ENCODE measurements at places on chromosomes 6 and 20.

DNA sequence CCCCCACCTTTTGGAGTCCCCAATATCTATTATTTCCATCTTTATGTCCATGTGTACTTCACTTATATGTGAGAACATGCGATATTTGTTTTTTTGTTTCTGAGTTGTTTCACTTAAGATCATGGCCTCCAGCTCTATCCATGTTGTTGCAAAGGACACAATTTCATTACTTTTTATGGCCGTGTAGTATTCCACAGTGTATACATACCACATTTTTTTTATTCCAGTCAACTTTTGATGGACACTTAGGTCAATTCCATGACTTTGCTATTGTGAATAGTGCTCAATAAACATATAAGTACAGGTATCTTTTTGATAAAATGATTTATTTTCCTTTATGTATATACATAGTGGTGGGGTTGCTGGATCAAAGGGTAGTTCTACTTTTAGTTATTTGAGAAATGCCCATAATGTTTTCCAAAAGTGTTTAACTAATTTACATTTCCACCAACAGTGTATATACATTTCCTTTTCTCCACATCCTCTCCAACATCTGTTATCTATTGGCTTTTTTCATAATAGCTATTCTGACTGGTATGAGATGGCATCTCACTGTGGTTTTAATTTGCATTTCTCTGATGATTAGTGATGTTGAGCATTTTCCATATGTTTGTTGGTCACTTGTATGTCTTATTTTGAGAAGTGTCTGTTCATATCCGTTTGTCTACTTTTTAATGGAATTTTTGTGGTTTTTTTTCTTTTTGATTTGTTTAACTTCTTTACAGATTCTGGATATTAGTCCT is 34.0 kb upstream of the COL10A1 start:
- DNase-seq: no peak

GRCh38 chr6:104606361-104606760 is 253.4 kb downstream of the HACE1 start:
- no peak for DNase-seq

DNA sequence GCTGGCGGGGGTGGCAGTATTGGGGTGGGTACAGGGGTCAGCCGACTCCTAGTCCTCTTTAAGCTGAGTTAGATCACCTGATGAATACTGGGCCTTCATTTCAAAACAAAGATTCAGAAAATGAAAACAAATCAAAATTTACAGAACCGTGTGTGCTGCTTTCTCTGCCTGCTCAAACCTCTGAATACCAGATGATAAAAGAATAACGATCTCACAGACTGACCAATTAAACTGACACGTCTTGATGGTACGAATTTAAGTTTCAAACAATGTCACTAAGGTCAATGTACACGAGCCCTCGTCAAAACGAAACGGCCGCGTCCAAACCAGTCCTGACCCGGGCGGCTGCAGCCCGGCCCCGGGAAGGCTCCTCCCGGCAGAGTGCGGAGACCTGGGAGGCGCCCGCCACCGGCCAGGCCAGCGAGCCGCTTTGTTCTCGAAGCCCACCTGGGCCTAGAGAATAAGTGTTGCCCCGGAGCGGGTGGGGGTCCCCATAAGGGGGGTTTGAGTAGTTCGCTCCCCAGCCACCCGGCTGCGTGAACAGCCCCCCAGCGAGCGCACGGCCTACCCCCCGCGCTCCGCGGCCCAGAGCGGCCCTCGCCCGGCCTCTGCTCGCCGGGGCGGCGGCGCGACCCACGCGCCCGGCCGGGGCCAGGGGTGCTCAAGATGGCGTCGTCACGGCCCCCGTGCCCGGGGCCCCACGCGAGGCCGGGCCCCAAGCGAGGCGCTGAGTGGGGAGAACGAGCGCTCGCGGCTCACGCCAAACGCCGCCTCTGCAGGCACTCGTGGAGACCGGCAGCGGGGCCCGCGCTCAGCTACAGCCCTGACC is 728 bp downstream of the PSMA7 start:
- peak; percentile 34 for DNase-seq

DNA sequence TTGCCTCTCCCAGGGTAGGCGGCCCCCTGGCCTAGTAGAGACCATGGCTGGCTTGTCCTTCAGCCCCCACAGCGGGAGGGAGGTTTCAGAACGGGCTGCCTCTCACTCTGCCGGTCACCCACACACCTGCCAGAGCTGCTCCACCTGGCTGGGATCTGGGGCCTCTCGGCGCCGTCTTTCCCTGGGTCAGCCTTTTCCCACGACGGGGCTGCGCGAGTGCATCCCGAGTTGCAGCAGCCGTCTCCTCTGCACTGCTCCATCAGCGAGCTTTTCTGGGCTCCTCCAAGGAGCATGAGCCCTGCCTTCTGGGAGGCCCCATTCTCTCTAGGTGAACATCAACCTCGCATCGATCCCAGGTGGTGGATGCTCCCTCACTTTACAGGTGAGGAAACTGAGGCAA is 15.9 kb upstream of the SPDEF start:
- no peak for DNase-seq

DNA sequence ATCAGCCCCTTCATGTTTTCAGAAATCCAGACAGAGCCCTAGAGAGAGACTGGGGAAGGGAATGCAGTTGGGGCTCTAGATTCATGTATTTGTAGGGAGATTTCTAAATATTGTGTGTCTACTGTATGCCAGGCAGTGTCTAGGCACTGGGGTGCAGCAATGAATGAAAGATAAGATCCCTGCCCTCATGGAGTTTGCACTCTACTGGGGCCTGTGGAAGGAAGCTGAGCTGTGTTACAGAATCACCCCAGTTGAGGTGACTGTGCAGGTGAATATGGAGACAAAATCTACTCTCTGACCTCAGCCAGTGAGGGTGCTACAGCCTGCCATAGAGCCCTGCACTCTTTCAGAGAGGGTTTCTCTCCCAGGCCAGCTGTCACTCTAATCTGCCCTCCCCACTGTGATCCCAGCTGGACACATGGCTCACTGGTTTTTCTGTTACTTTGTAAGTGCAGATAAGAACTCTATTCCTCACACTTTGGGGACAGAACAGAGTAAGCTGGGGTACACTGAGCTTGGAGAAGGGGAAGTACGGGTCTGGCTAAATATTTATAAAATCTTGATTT is 69.2 kb upstream of the E2F3 start:
- no peak for DNase-seq

- no peak for DNase-seq
Measured at GRCh38 chr6:136527831-136528230, 22.4 kb downstream of the MAP7 start.

- no peak for DNase-seq
Measured at GRCh38 chr6:52666071-52666470, 4.8 kb upstream of the TMEM14A start.

DNA sequence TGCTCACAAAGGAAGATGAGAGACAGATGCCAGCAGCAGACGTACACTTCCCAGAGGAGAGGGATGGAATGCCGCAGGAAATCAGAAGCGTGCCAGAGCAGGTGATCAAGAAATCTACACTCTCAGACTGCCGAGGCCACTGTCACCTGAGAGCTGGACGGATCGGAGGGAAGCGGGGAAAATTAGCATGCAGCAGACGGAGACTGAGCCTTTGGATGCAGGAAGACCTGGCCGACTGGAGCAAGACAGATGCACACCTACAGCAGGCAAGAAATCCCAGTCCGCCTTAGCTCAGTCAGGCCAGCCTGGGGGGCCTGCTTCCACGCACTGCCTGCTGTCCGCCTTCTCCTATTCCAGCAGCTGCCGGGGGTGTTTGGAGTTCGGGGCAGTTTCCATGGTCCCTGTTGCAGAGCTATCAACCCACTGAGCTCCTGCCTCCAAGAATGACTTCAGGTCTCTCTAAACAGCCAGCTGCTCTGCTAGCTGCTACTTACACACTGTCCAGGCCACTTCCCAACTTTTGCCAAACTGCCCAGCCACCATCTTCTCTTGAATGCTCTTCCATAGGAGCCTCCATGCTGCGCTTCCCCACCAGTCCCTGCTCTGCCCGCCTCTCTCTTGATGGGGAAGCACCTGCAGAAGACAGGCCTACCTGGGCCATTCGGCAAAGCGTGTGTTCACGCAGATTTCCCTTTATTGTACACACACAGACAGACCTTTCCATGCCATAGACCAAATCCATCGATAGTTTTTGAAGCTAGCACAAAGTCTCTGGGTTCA is 368.5 kb downstream of the ZFAND3 start:
- DNase-seq: no peak

GRCh38 chr6:82701341-82701740 is 337.7 kb downstream of the TPBG start:
- DNase-seq: no peak

DNA sequence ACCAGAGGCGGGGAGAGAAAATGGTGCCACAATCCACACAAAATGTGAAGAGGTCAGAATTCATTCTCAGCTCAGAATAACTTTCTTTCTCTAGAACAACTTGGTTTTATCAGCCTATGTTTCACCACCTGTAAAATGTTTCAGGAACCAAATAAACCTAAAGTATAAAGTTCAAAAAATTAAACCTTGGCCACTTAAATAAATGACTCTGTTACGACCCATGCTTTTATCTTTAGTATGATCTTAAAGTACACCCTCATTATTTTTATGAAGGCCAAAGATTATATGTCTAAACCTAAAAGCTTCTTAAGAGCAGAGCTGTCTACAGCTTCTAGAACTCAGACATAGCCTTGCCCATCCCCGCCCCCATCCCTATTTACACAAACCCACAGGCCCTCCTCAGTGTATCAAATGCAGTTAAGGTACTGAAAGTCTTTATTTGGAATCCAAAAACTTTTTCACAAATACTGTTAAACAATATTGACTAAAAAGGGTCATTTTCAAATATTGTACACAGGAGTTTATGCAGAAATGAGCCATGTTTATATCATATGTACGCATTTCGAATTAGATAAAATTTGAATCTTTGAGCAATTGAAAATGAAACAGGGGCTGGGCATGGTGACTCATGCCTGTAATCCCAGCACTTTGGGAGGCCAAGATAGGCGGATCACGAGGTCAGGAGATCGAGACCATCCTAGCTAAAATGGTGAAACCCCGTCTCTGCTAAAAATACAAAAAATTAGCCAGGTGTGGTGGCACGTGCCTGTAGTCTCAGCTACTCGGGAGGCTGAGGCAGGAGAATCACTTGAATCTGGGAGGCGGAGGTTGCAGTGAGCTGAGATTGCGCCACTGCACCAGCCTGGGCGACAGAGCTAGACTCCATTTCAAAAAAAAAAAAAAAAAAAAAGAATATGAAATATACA is 5.7 kb upstream of the NHSL1 start:
- no peak for DNase-seq

DNA sequence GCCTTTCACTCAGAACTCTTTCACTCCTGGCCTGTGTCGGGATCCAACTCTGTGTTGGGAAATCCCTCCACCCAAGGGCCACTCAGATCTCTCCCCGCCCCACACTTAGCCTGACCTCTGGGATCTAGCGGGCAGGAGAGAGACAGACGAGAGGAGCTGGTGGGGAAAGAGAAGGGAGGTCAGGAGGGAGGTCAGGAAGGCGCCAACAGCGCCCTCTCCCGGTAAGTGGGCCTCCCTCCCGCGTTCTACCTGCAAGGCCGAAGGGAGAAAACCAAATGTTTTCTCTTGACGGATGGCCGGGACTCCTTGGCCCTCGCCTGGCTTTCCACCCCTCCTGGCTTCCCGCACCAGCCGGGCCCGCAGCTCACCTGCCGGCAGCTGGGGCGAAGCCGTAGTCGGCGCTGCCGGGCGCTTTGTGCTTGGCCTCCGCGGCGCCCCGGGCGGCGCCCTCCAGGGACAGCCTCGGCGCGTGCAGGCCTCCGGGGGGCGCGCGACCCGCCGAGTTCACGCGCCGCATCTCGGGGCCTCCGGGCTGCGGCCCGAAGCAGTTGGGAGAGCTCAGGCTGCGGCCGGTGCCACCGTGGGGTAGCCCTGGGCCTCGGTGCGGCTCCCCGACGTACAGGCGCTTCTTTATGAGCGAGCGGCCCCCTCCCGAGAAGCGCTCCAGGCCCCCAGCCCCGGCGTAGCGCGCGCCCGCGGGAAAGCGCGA is 38.2 kb downstream of the C6orf132 start:
- peak; percentile 54 for DNase-seq

DNA sequence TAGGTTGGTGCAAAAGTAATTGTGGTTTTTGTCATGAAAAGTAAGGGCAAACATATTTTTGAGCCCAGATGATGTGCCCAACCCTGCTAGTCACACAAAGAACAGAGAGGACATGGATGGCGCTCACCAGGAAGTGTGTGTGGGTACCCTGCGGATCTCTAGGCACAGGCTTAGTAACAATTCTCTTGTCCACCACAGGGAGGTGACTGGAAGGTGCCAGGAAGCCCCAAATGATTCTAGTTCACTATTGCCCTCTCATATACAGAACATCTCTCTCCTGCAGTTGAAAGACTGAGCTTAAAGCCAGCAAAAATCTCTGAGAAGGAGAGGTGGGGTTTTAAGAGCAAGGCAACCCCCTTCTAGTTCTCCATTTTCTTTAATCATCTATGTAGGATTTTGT is 272.1 kb upstream of the TAB2 start:
- no peak for DNase-seq

Measured in lung microvascular endothelial cell (primary cell).